Activated CD4-positive, CD25-positive, alpha-beta regulatory T cell treated with anti-CD3 and anti-CD28 coated beads, Interleukin-2, amount 50 U/mL, for 16 hours (primary cell): ENCODE measurements at places on chromosomes 2 and 18.

DNA sequence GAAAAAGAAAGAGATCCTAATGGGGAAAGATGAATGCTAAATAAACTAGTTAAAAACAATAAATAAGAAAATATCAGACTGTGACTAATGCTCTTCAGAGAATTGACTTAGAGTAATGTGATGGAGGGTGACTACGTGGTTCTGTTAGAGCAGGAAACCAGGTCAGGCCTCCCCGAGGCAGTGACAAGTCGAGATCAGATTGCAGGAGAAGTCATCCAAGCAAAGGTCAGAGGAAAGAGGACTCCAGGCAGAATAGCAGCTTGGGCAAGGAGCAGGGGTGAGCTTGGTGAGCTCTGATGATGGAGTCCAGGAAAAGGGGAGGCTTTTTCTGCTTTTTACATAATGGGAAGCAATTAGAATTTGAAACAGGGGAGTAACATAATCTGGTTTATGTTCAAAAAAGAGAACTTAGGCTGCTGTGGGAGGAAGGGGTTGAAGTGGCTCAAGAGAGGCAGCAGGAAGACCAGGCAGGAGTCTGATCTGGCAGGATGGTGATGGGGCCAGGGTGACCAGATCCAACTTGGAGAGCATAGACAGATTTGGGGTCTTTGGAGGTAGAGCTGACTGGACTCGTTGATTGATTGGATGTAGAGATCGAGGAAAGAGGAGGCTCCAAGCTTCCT is 27.3 kb upstream of the ITGB6 start:
- DNase-seq: no peak

- DNase-seq: no peak
Observed at GRCh38 chr2:60500861-60501260, 52.6 kb downstream of the BCL11A start.

GRCh38 chr2:99682275-99683060 is 192.7 kb upstream of the REV1 start:
- DNase-seq: no peak

- DNase-seq: no peak
Observed at GRCh38 chr18:49610022-49610445, 48.2 kb downstream of the LIPG start.

- no peak for DNase-seq
Observed at GRCh38 chr18:63878925-63879324, 8.6 kb upstream of the SERPINB2 start.

DNA sequence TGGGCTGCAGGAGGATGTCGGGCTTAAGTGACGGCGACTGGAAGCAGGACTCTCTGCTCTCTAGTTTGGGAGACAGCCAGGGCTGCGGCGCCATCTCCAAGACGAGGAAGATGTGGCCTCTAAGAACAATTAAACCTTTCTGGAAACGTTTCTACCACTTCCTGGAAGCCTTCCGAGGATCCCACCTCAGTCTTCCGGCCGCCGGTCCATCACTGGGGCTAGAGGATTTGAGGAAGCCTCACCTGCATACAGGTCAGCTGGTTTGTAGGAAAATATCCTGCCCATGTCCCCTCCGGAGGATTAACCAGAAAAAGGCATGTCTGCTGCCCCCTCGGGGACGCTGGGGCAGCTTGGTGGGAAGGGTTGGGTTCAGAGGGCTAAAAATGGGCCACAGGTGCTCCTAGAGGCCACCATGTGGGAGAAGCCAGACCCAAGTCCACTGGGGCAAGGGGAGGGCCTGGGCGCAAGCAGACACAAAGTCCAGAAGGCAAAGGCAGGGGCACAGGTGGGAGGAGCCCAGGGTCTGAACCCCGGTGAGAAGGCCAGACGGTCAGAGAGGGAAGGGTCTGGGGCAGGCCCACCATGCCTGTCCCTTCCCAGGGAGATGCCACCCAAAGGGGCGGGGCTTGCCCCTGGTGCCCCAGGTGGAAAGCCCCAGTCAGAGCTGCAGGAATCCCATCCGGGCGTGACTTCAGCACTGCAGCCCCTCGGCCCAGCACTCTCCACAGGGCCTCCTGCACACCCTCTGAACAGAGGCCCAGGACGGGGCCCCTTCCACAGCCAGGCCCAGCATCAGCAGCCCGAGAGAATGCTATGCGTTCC is 82.2 kb upstream of the ID2 start:
- DNase-seq: no peak

DNA sequence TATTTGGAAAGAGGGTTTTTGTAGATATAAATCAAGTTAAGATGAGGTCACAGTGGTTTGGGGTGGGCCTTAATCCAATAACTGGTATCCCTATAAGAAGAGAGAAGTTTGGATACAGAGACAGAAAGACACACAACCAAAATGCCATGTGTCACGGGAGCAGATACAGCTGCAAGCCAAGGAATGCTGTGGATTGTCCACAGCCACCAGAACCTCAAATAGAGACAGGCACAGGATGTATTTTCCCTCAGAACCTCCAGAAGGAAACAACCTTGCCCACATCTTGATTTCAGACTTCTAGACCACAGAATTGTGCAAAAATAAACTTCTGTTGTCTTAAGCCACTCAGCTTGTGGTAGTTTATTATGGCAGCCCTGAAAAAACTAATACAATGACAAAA is 105.5 kb downstream of the GCA start:
- no peak for DNase-seq

DNA sequence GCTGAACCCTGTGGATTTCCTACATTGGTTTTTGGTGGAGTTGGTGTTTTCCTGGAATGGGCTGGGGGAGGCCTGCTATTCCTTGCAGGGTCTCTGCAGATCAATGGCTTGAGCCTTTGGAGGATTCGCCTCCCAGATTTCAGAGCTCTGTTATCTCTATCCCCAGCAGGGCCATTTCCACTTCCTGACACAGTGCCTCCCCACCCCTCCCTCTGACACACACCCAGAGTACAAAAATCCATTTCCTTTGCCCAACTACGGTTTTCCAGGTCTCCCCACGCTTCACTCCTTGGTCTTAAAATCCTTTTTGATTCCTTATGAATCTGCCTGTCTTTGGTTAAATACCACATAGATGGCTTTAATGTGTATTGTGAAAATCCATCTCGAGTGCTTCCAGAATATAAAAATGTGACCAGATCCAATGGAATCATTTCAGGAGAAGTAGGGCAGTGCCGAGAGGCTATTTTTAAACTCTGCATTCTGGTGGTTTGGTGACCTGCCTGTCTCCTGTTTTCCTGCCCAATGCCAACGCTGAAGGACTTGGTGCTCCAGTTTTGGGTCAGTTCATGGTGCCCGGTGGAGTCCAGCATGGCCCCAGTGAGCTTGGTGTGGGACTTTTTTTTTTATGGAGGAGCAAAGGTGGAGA is 60.9 kb downstream of the ARL4C start:
- DNase-seq: no peak

GRCh38 chr2:187129868-187130267 is 280.9 kb upstream of the ZSWIM2 start:
- no peak for DNase-seq

- DNase-seq: no peak
Observed at GRCh38 chr2:65655000-65655399, 222.6 kb upstream of the SPRED2 start.

DNA sequence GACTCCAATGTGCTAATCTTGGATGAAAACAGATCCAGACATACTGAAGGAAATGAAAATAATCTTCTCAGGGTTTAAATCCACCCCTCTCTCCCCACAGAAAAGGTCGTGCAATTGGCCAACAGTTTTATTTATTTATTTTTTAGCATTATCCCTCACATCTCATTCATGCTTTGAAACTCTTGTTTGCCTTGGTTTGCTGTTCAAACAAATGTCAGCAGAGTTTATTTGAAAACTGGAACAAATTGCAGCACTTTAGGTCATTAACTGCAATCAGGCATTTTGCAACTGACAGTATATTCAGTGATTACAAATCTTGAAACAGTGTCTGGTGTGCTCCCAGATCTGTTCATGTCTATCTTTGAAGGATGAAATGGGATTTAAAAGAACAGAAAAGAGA is 220.6 kb downstream of the SLC4A10 start:
- no peak for DNase-seq

DNA sequence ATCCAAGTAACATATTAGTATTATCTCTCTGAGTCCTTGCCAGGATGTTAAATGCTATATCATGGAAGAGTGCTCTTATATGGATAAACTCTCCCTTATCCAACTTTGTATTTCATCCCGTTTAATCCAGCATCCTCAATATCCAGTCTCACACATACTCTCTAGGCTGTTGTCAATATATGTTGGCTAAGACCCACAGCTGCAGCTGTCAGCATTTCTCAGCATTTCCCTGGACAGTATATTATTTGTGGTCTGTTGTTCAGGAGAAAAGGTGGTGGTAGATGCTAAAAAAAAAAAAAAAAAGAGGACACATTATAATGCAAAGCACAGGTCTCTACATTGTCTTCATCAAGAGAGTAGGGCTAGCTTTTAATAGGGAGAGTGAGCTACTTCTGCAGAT is 1368.0 kb upstream of the ZEB2 start:
- no peak for DNase-seq

DNA sequence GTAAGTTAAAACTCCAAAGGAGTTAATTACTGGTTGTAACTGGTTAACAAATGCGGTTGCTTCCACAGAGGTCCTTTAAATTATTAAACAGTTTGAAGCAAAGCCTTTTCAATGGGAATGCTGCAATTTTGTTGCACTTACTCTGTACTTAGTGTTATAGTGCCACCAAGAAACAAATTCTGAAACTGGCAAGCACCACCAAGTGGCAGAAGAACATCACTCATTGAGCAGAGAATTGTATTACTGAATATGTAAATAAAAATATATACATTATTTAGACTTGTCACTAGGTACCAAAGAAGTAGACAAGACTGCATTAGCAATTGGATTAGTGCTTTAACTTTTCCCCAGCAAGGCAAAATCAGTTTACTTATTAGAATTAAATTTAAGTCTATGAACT is 2.6 kb upstream of the TMEFF2 start:
- no peak for DNase-seq

DNA sequence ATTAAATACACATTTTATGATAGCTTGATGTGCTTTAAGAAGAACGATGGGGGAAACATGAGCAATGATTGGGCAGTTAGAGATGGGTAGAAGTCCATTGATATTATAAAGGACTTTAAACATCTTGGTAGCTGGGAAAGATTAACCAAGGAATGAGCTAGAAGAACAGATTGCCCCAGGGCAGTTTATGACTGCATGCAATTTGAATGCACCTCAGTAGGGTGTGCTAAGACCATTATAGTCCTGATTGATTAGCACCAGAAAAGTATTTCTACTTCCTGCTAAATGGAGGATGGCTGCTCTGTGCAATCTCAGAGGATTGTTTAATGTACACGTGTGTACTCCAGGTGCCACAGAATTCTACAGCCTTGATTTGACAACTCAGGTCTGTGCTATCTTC is 641.9 kb downstream of the CNTNAP5 start:
- no peak for DNase-seq

- no peak for DNase-seq
Observed at GRCh38 chr18:63603772-63604171, 16.6 kb downstream of the SERPINB13 start.

GRCh38 chr2:74290466-74291217 is 52.6 kb downstream of the SLC4A5 start:
- DNase-seq: no peak

- DNase-seq: no peak
Observed at GRCh38 chr2:207459990-207460757, 69.6 kb upstream of the CREB1 start.

DNA sequence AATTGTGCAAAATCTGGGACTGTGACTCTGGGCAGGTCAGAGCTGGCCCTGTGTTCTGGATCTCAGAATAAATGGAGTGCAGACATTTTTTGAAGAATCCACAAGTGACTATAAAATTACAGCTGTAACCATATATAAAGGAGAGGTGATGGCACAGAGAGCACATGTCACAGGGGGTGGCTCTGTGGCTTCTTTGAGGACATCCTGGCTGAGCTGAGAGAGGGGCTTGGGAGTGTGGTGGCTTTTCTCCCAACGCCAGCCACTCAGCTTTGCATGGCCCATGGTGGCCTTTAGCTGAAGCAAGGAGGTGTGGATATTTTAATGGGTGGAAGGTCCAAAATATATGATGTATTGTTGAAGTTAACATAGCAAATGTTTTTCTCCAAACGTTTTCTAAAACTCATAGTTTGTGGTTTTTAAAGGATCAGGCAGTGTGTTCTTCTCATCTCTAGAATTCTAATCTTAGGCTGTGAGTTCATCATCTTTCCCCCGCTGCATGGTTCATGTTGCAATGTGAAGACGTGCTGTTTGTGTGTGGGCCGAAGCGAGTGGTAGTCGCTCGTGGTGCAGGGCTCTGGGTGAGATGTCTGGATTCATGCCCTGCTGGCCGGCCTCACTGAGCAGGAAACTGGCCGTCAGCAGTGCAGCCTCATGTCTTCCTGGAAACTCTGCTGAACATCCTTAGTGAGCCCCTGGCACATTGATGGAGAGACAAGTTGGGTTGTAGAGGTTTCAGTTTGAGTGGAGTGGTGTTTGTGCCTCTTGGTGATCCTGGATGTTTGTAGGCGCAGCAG is 109.9 kb downstream of the ZNF236 start:
- DNase-seq: no peak
